ENCODE measurements at places on chromosomes 11 and 22. TPM values are rescaled to one million over a fixed set of nuclear protein-coding genes. Genes with fewer than 3 reads are reported as not detected.

GRCh38 chr22:46977656-46978343 is 215.3 kb downstream of the TBC1D22A start:
- peaks cover 14% of the 10 kb centered on the region for H3K36me3 ChIP-seq
- H3K4me1 ChIP-seq = peaks cover 6% of the 10 kb centered on the region
- no peak for DNase-seq
- H3K27ac ChIP-seq = no peak overlapping the region

DNA sequence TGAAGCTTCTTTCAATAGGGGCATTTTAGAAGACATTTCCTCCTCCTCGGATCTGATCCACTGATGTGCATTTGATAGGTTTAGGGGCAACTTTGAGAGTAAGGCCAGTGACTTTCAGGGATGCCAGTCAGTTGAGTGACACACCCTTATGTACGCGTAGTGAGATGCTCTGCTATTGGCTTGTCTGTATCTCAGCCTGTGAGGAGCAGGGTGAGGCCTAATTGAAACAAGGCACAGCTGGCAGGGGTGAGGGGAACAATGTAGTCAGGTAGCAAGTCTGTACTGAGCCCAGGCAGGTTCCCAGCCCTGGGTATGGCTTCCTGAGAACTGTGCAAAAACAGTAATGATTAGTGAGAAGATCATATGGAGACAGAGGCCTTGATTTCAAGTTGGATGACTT is 61.5 kb downstream of the STIM1 start:
- no peak overlapping the region for H3K27ac ChIP-seq
- H3K27me3 ChIP-seq = no peaks in the 10 kb centered on the region
- no peaks in the 10 kb centered on the region for H3K4me1 ChIP-seq

- no peaks in the 10 kb centered on the region for H3K27me3 ChIP-seq
- H3K27ac ChIP-seq = no peak overlapping the region
- H3K36me3 ChIP-seq = no peaks in the 10 kb centered on the region
- no peak for DNase-seq
- peaks cover 3% of the 10 kb centered on the region for H3K4me1 ChIP-seq
These were observed 25.6 kb downstream of the YWHAH start for GRCh38 chr22:31969789-31970489.

GRCh38 chr11:118938491-118939403 is 13.0 kb upstream of the BCL9L start:
- no peaks in the 10 kb centered on the region for H3K36me3 ChIP-seq
- no peaks in the 10 kb centered on the region for H3K4me1 ChIP-seq
- H3K27ac ChIP-seq = no peak overlapping the region

GRCh38 chr22:44336962-44337677 is 24.4 kb upstream of the SHISAL1 start:
- H3K27ac ChIP-seq = no peak overlapping the region
- no peaks in the 10 kb centered on the region for H3K27me3 ChIP-seq
- H3K4me1 ChIP-seq = no peaks in the 10 kb centered on the region
- H3K36me3 ChIP-seq = no peaks in the 10 kb centered on the region
- no peak overlapping the region for H3K4me3 ChIP-seq

DNA sequence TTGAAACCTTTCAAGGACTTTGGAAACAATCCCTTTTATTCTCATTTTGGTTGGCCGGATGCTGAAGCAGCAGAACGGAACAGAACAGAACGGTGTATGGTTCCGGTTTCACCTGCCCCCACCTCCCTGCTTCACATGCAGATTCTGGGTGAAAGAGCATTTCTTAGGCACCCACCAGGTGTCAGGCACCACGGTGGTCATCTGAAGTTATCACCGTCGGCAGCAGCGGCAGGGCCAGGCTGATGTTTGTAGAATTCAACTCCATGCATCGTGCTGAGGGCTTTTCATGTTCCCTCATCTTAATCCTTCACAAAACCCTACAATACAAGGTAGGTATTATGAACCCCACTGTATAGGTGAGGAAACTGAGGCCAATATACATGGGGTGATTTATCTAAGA is 13.6 kb upstream of the PHF21B start:
- no peaks in the 10 kb centered on the region for H3K4me1 ChIP-seq
- H3K4me3 ChIP-seq = no peak overlapping the region
- H3K27me3 ChIP-seq = peaks cover 7% of the 10 kb centered on the region
- DNase-seq = no peak
- no peaks in the 10 kb centered on the region for H3K36me3 ChIP-seq

GRCh38 chr11:78156127-78156844 is 16.9 kb upstream of the ALG8 start:
- no peaks in the 10 kb centered on the region for H3K36me3 ChIP-seq
- no peak overlapping the region for H3K27ac ChIP-seq
- no peak for DNase-seq
- no peaks in the 10 kb centered on the region for H3K4me1 ChIP-seq
- H3K4me3 ChIP-seq = no peak overlapping the region

DNA sequence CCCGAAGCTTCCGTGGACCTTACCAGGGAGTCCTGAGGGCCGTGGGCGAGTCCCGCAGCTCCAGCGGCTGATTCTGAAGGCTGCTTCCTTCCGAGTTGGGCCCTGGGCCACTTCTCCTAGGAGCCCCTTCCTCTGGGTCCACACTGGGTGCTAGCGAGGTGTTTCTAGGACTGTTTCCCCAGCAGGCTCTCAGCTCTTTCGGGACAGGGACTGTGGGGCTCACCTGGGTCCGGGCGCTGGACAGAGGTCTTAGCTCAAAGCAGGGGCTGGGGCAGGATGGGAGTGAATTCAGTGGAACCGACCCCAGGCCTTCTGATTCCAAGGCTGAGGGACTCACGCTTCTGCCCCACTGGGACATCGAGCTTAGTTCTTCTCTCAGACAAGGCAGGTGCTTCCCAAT is 29.3 kb upstream of the CSNK1E start:
- no peaks in the 10 kb centered on the region for H3K36me3 ChIP-seq
- no peaks in the 10 kb centered on the region for H3K27me3 ChIP-seq
- DNase-seq = no peak
- H3K4me3 ChIP-seq = no peak overlapping the region

- H3K36me3 ChIP-seq = no peaks in the 10 kb centered on the region
- H3K27me3 ChIP-seq = peaks cover 4% of the 10 kb centered on the region
- H3K27ac ChIP-seq = no peak overlapping the region
- H3K4me3 ChIP-seq = no peak overlapping the region
These were observed 420.0 kb downstream of the CTTN start for GRCh38 chr11:70818351-70818750.

DNA sequence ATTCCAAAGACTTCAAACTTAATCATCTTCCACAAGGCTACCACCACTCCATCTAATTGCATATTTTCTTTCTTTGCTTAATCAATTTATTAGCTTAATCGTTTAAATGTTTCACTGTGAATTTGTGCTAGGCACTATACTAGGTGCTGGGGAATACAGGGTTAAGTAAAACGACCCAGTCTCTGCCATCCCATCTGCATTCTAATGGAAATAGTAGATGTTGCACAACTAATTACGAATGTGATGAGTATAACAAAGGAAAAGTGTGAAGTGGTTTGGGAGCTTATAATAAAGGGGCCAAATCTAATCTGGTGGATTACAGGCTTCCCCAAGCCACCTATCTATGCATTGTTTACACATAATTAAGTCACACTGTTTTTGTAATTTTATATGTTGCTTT is 147.1 kb downstream of the FAM181B start:
- H3K4me3 ChIP-seq = no peak overlapping the region
- no peaks in the 10 kb centered on the region for H3K27me3 ChIP-seq
- no peak overlapping the region for H3K27ac ChIP-seq
- DNase-seq = no peak

GRCh38 chr11:22792497-22792896 is 37.1 kb downstream of the SVIP start:
- no peak overlapping the region for H3K27ac ChIP-seq
- no peaks in the 10 kb centered on the region for H3K36me3 ChIP-seq
- DNase-seq = no peak
- no peak overlapping the region for H3K4me3 ChIP-seq
- H3K27me3 ChIP-seq = no peaks in the 10 kb centered on the region

The MMP1 gene
- 0.46 TPM for polyA plus RNA-seq

GRCh38 chr11:91005458-91005857 is 782.6 kb upstream of the CHORDC1 start:
- H3K36me3 ChIP-seq = no peaks in the 10 kb centered on the region
- DNase-seq = no peak
- no peaks in the 10 kb centered on the region for H3K4me1 ChIP-seq

The SMTNL1 gene
- not detected for polyA plus RNA-seq

DNA sequence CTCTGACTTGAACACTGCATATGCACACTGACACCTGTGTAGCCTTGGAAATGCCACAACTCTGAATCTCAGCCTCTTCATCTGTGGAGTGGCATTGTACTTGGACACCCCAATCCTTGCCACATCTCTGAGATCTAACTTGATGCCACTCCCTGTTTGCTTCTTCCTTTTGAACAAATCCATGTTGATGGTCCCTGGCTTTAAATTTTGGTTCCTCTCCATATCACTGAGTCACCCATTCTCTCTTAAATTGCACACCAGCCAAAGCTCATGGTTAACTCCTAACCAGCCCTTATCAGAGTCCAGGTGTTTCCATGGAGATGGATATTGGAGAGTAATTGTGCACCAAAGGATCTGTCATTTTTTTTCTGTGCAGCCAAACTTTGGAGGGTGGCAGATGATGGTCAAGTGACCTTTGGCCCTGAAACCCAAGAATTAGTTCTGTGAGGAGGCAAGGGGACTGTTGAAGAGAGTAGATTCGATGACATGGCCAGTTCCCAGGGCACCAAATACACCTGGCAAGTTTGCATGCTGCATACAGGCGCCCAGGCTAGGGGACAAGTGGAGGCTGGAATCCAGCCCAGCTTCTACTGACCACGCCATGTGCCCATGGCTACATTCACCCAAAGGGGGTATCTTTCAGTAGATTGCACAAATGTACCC is 25.1 kb upstream of the PAMR1 start:
- DNase-seq = no peak
- H3K27me3 ChIP-seq = no peaks in the 10 kb centered on the region
- H3K27ac ChIP-seq = no peak overlapping the region
- H3K4me3 ChIP-seq = no peak overlapping the region

The E2F8 gene
- polyA plus RNA-seq = 0.84 TPM

The GUCY1A2 gene
- 0.93 TPM for polyA plus RNA-seq

The ZNF215 gene
- polyA plus RNA-seq = 0.19 TPM

DNA sequence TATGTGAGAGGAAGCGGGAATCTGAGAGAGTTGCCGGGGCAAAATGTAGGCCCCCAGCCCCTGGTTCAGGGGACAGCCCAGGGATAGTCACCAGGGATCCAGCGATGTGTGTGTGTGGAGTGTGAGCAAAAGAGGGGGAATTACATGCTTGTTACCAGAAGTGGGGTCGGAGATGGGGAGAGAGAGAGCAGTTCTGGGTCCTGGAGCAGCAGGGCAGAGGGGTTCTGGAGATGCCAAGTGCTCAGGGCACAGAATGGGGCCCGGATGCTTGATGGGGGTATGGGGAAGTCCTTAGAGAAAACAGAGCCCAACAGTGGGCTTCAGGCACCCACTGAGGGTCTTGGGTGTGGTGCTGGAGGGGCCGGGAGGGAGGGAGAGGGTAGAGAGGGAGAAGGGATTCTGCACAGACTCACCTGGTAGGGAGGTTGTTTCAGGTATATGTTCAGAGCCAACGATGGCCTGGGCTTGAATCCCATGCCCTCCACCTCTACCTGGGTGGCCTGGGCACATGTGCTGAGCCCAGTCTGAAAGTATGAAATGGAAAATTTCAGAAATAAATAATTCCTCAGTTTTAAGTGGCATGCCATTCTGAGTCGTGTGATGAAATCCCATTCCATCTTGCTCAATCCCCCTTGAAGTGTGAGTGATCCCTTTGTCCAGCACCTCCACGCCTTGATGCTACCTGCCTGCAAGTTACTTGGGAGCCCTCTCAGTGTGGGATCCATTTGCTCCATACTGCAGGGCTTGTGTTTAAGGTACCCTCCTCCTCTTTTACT is 12.4 kb downstream of the SMIM38 start:
- H3K4me3 ChIP-seq = no peak overlapping the region
- no peaks in the 10 kb centered on the region for H3K27me3 ChIP-seq
- DNase-seq = no peak
- H3K27ac ChIP-seq = no peak overlapping the region
- peaks cover 10% of the 10 kb centered on the region for H3K4me1 ChIP-seq

DNA sequence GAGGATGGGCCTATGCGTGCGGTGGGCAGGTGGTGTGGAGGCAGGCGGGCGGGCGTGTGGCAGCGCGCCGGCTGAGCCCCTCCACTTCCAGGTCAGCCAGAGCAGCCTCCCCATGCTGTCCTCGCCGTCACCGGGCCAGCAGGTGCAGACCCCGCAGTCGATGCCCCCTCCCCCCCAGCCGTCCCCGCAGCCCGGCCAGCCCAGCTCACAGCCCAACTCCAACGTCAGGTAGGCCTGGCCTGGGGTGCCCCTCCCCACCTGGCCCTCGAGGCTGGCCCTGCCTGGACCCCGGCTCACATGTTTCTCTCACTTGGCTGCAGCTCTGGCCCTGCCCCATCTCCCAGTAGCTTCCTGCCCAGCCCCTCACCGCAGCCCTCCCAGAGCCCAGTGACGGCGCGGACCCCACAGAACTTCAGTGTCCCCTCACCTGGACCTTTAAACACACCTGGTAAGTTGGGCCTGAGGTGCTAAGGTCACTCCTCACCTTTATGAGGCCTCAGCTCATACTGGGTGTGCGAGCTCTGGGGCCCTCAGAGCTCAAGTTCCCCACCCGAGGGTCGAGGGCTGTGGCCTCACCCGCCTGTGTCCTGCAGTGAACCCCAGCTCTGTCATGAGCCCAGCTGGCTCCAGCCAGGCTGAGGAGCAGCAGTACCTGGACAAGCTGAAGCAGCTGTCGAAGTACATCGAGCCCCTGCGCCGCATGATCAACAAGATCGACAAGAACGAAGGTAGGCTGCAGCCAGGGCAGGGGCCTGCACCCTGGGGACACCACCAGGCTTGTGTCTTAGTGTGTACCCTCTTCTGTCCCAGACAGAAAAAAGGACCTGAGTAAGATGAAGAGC is 75.3 kb downstream of the MED15 start:
- no peaks in the 10 kb centered on the region for H3K27me3 ChIP-seq
- no peak overlapping the region for H3K4me3 ChIP-seq
- peaks cover 100% of the 10 kb centered on the region for H3K36me3 ChIP-seq
- no peak overlapping the region for H3K27ac ChIP-seq
- DNase-seq = no peak

The PDE3B gene
- 2.7 TPM for polyA plus RNA-seq

The SYT8 gene
- 0.08 TPM for polyA plus RNA-seq

GRCh38 chr11:125183641-125184040 is 19.1 kb downstream of the PKNOX2 start:
- DNase-seq = no peak
- peaks cover 10% of the 10 kb centered on the region for H3K4me1 ChIP-seq
- H3K27me3 ChIP-seq = no peaks in the 10 kb centered on the region
- no peaks in the 10 kb centered on the region for H3K36me3 ChIP-seq

DNA sequence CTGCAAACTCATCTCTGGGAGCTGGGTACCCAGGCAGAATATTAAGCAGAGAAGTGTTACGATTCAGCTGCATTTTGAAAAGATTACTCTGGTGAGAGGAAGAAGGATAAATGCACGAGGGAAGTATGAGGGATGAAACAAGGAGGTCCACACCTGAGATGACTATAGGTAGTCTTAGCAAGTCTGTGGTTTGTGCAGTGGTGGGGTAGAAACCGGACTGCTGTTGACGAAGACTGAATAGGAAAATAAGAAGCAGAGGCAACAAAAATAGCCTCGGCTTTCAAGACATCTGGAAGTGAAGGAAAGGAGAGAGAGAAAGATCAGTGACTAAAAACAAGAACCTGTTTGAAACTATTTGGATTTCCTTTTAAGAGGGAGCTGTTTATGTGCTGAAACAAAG is 810.8 kb downstream of the OPCML start:
- no peaks in the 10 kb centered on the region for H3K4me1 ChIP-seq
- no peak overlapping the region for H3K4me3 ChIP-seq
- no peak for DNase-seq

GRCh38 chr11:102451041-102451680 is 1.4 kb downstream of the TMEM123 start:
- peaks cover 10% of the 10 kb centered on the region for H3K4me1 ChIP-seq
- H3K27me3 ChIP-seq = no peaks in the 10 kb centered on the region
- peak overlapping the region; percentile 87 for H3K4me3 ChIP-seq
- H3K36me3 ChIP-seq = no peaks in the 10 kb centered on the region
- peak overlapping the region; percentile 85 for H3K27ac ChIP-seq
- DNase-seq = no peak
